HS-27A (cell line): ENCODE measurements at places on chromosomes 4 and X.

DNA sequence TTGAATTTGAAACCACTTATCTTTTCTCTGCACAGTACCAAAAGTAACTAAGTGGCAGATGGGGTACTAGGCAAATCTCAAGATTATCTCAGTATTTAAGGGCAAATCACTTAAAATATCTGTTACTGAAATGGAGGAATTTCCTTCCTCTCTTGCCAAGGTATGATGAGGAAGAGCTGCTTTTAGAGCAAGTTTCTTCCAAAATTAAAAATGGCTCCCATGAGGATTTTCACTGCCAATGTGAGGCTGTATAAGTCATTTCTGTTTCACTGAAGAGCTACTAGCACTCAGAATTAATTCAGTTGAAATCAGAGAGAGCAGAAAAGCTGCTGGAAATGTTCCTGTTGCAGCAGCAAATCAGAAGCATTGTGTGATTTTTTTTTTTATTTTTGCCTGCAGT, 43.4 kb downstream of the GABRB1 start:
- DNase-seq, result no peak

- DNase-seq, result peak; percentile 9
Measured at GRCh38 chr4:142815834-142816233, 30.3 kb downstream of the INPP4B start.

GRCh38 chr4:76964769-76965168, 15.2 kb downstream of the SEPTIN11 start:
- no peak for DNase-seq

GRCh38 chr4:143488687-143489086, 24.8 kb upstream of the SMARCA5 start:
- no peak for DNase-seq

- no peak for DNase-seq
Measured at GRCh38 chr4:181550381-181550780, 692.8 kb upstream of the TENM3 start.

DNA sequence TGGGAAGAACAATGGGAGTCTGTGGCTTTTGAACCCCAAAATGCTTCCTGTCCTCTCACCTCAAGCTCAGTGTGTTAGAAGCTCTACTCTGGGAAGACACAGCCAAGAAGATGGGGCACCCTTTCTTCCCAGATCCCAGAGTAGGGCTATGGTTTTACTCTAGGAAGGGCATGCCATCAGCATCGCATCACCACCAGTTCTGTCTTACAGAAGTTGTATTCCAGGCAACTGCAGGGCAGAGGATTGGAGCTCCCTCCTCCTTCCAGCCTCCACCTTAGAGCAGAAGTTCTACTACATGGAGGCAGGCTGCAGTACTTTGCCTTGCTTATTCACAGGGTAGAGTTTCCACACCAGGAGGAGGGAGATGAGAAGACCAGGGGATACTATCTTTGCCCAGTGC, 18.1 kb upstream of the ZFX start:
- DNase-seq, result no peak

- no peak for DNase-seq
Measured at GRCh38 chrX:153438532-153438931, 7.3 kb downstream of the TREX2 start.

GRCh38 chr4:139392797-139393196, 61.1 kb upstream of the RAB33B start:
- no peak for DNase-seq

GRCh38 chrX:71652405-71652804, 14.9 kb upstream of the LOC101059915 start:
- DNase-seq, result no peak

DNA sequence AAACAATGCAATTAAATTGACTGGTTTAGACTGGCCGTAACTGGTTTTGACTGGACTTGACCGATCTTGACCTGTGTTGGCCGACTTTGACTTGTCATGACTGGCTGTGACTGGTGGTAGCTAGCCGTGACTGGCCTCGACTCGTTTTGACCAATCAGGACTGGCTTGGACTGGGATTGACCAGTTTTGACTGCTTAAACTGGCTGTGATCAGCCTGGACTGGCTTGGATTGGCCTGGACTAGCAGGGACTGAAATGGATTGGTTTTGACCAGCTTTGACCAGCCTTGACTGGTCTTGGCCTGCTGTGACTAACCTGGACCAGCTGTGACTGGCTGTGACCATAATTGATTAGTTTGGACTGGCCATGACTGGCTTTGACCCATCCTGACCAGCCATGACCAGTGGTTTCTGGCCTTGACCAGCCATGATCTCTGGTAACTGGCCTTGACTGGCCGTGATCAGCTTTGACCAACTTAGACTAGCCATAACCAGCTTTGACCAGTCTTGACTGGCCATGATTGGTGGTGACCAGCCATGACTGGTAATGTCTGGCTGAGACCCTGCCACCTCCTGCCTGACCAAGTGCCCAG, 13.1 kb downstream of the SUV39H1 start:
- DNase-seq, result no peak

DNA sequence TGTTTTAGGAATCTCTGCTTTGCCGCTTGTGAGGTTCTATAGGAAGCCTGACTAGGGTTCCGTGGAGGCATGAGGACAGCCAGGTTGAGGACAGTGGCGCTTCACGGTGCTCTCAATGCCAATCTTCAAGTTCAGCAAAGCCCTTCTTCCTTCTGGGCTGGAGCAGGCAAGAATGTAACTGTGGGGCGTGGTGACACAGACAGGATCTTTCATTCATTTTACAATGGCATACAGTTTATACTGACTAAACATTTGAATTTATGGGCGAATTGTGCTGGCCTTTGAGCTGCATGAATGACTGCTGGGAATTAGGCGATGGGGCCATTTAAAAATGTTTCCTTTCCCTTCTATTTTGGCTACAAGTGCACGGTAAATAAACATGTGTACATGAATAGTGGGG, 2.9 kb upstream of the NHS start:
- DNase-seq, result no peak

DNA sequence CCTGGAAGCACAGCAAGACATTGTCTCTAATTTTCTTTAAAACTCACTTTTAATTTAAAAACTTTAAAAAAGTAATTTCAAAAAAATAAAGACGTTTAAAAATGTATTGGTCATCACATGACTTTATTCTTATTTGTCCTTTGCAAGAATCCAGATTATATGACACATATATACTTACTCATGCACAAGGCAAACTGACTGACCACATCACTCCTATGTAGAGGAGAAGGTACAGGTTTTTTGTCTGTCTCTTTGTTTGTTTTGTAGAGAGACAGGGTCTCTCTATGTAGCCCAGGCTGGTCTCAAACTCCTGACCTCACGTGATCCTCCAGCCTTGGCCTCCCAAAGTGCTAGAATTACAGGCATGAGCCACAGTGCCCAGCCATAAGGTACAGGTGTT, 28.6 kb downstream of the MAML3 start:
- no peak for DNase-seq

GRCh38 chr4:2092669-2093053, 33.5 kb downstream of the NAT8L start:
- DNase-seq, result no peak

- DNase-seq, result no peak
Measured at GRCh38 chr4:117400039-117400835, 314.9 kb upstream of the TRAM1L1 start.

- DNase-seq, result no peak
Measured at GRCh38 chrX:99719140-99719539, 690.9 kb downstream of the PCDH19 start.

DNA sequence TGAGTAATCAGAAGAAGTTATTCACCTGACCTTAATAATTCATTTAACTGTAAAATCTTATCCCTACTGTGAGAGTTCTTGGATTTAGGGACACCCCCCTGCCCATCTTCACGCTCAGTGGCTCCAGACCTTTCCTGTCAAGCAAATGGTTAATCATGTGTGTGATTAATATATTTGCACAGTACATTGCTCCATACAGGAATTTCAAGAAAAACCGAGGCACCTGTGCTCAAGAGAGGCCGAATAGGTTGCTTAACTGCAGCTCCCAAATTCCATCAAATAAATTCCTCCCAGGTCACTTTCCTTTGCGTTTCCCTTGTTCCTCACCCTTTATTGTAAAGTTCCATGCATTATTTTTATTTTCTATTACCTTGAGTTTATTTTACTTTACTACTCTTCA, 119.5 kb downstream of the STOX2 start:
- no peak for DNase-seq

DNA sequence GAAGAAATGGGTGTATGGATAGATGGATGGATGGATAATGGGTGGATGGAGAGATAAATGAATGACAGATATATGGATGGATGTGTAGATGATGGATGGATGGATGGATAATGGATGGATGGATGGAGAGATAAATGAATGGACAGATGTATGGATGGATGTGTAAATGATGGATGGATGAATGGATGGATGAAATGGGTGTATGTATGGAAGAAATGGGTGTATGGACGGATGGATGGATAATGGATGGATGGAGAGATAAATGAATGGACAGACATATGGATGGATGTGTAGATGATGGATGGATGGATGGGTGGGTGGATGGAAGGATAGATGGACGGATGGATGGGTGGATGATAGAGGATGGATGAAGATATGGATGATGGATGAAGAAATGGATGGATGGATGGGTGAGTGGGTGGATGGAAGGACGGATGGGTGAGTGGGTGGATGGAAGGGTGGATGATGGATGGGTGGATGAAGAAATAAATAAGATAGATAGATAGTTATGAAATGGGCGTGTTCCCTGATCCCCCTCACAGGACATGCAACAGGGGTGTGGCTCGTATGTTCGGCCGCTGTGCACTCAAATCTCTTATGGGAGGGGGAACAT, 91.1 kb upstream of the NKX1-1 start:
- no peak for DNase-seq

- no peak for DNase-seq
Measured at GRCh38 chrX:69038188-69038587, 127.1 kb downstream of the PJA1 start.

DNA sequence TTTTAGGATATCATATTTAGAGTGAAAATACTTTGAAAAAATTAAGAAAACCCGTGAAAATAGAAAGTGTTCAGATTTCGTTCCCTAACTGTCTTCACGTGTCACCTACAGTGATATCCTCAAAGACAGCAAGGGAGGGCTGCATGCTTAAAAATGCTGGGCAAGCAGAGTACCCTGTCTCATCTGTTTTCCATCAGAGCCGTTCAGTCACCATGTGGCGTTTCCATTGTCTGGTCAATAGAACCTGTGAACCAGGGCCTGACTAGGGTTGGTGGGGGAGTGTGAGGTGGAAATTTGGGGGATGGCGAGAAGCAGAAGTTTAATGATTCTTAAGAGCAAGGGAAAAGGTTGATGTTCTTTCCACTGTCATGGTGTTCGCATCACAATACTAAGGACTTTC, 173.9 kb downstream of the BMPR1B start:
- no peak for DNase-seq

DNA sequence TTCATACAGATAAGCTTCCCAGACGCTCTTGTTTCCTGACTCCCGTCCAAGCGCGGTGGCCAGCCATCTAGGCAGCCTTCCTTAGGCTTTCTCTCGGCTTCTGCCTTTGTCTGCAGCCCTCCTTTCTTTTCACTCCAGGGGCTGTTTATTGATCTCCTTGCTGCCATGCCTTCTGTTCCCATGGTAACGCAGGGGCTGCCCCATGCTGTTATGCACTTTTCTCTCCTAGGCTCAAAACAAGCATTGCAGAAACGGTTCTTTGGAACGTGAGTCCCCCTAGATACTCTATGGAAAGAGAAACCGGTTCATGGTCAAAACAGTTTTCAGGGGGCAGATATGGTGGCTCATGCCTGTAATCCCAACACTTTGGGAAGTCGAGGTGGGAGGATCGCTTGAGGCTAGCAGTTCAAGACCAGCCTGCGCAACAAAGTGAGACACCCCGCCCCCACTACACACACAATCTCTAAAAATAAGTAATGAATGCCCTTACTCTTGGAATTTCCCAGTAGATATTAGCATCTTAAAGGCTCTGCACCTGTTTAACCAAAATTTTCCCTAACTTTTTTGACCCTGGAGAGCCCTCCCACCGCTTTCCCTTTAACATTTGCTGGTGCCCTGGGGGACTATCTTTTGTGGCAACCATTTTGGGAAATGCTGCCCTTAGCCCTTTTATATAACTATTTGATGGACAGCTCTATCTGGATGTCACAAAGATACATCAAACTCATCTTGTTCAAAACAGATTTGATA, 53.9 kb upstream of the ZNF157 start:
- no peak for DNase-seq

DNA sequence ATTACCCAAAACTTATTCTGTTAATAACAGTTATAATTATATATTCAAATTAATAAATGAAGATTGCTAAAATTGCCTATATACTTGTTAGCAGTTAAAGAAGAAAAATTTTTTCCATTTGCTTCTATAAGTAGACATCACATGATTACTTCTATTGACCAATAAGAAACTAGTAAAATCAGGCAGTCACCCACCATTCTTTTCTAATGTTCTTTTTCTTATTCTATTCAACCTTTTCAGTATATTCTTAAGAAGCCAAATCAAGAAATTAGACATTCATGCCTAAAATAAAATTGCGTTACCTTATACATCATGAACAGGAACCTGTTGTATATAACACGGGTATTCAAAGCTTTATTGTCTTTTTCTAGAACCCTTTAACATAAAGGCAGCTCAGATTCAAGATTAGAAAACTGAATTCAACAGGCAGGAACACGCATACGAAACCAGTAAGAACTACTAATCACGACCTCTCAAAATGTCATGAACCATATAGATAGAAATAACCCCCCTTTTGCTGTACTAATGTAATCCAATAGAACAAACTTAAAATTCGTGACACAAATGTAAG, 568.1 kb upstream of the DIPK2B start:
- DNase-seq, result no peak

DNA sequence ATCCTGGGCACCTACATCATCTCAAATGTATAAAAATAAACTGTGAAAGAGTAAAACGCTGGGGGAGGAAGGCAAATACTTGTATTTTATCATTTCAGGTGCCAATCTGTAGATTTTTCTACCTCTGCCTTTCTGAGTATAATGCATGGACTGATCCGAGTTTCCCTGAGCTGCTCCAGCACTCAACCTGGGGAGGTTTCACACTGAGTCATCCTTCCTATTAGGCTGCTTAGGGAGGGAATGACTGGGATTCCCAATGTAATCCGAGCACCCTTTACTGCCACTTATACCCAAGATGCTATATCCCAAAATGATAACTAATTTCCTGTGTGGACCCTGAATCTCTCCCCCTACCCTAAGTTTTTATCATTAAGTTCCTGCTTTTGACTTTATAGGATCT, 126.6 kb downstream of the HNRNPD start:
- DNase-seq, result no peak

DNA sequence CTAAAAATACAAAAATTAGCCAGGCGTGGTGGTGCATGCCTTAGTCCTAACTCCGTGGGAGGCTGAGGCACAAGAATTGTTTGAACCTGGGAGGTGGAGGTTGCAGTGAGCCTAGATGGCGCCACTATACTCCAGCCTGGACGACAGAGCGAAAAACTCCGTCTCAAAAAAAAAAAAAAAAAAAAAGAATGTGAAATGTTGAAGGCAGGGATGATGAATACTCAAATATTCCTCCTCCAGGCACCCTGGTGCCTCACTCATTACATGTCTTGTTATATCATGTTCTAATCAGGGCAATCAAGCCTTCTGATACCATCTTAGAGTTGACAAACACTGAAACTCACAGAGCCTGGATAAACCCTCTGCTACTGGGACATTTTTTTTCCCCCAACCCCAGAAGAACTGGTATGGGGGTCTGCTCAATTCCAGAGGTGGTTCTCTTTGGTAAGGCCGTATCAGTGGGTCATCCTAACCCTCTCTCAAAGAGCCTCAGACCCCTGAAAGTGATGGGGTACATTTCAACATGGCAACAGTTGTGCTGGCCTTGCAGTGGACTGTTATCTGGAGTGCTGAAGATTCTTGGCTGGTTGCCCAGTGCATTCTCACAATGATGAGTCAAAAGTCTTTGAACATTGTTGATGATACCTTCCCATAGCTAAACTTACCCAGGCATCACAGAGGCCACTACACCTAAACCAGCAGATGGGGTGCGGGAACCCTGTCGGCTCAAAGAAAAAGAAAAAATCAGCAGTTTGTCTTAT, 2.4 kb upstream of the SH3KBP1 start:
- no peak for DNase-seq
